ENCODE measurements at places on chromosomes 7 and 10.

GRCh38 chr10:3178042-3178441 lies 5.5 kb upstream of the PITRM1 start:
- DNase-seq: no peak

DNA sequence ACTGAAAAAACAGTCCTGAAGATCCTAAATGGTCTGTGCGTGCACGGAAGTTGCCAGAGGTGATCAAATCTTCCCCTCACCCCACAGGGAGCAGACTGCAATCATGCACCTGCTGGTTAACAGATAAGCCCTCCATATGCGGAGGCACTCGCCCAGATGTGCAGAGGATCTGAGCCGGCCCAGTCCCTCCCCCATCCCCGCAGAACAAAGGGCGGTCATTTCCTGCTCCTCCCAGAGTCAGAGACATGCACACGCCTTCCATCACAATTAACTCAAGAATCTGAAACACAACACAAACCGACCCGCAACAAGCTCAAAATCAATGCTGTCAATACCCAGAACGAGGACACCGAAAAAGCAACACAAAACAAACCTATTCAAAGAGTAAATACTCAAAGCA lies 24.2 kb downstream of the CRTAC1 start:
- no peak for DNase-seq

DNA sequence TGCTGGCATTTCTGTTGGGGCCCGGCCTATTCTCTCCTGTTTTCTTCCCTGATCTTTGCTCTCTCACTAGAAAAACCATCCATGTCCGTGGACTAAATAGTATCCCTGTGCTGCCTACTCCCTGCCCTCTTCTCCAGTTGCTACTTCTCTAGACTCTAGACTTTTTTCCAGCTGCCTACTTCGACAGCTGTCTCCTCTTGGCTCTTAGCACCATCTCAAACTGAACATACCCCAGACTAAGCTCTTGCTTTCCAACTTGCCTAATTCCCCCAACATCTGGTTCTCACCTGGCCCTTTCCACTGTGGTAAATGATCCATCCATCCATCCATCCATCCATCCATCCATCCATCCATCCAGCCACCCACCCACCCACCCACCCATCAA lies 19.5 kb downstream of the ADCYAP1R1 start:
- DNase-seq: no peak

GRCh38 chr10:46290101-46290886 lies 3.5 kb downstream of the ANTXRL start:
- DNase-seq: no peak

- no peak for DNase-seq
Observed at GRCh38 chr7:123621707-123622106, 20.1 kb downstream of the ASB15 start.

- DNase-seq: no peak
Observed at GRCh38 chr10:126599949-126600682, 70.4 kb downstream of the C10orf90 start.

GRCh38 chr10:65793738-65794425 lies 1132.0 kb upstream of the LRRTM3 start:
- no peak for DNase-seq

DNA sequence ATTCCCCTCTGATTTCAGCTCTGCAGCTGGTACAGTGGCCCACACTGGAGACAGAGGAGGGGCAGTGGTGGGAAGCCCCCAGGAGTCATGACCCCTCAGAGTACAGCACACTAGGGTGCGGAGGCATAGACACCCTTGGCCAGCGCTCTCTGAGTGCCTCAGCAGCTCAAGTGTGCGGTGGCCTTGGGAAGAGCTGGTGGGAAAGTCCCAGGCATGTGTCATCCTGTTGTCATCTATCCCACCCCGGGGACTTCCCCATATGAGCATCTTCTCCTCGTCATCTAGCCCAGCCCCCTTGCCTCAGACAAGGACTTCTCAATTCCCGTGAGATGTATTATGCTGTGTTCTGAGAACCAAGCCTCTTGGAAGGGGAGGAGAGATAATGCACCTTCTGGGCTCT lies 15.6 kb upstream of the PPIF start:
- DNase-seq: no peak

DNA sequence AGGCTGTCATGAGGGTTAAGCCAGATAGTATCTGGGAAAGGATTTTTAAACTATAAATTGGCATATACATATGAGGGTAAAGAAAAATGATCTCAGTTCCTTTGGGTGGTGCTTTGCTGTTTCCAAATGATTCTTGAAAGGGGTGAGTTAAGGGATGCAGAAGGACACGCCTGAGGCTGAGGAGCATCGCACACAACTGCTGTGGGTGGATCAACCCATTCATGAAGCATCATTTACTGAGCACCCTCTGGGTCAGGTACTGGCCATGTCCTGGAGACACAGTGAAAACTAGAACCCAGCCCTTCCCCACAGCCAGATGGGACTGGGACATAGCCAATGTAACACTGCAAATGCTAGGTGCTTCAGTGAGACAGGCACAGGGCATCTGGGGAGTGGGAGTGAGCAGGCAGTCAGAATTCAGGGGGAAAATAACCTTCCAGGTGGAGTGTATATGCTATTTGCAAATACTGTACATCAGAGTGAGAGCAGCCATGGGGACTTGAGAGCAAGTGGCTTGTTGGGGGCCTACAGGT lies 112.1 kb downstream of the WDFY4 start:
- no peak for DNase-seq

GRCh38 chr10:35027567-35027966 lies 62.6 kb downstream of the CUL2 start:
- DNase-seq: no peak

GRCh38 chr10:85978566-85979358 lies 387.8 kb downstream of the GRID1 start:
- no peak for DNase-seq

- DNase-seq: no peak
Observed at GRCh38 chr7:16025696-16026095, 339.2 kb upstream of the MEOX2 start.

GRCh38 chr7:159158125-159158887 lies 13.6 kb upstream of the VIPR2 start:
- DNase-seq: no peak

DNA sequence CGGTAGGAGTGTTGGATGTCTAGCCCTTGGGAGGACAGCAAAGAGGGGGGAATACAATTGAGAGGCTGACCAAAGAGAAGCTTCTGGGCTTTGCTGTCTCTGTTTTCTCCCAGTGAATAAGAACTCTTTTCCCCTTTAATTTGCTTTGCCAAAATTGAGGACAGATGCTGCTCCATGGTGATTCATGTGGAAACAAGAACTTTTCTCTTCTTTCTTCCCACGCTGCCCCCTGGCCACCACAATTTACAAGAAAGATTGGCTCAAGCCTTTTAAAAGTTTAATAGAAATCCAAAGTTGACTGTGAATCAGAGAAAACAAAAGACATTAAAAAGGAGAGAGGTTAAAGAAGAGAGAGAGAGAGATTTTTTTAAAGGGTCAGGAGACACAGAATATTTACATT lies 49.0 kb downstream of the PRR15 start:
- no peak for DNase-seq

DNA sequence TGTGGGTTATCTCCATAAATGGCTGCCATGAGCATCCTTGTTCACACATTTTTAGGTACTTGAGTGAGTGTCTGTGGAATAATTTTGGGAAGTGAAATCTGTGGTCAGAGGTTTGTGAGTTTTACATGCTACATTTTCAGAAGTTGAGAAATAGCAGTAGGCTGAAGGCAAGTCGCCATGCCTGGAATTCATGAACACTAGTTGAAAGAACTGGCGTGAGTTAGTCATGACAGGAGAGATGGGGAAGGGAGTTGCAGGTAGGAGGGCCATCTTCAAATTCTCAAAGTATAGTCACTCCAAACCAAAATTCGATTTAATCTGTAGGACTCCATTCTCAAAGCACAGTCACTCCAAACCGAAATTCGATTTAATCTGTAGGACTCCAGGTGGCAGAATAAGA lies 89.6 kb downstream of the EGFR start:
- no peak for DNase-seq

GRCh38 chr7:135169964-135170273 lies 588 bp downstream of the CYREN start:
- no peak for DNase-seq

DNA sequence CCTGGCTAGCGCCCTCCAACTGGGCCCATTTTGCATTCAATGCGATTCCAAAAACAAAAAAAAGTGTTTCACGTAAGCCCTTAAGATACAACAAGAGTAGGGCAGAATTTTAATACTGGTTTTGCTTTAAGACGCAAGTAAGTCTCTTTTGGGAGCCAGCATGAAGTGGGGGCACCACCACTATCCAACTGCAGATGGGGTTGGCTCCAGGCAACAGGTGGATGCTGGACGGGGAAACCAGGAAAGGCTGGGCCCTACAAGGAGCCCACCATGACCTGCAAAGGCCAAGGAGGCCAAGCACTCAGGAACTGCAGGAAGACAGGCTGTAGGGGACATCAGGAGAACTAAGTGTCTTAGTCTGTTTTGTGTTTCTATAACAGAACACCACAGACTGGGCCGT lies 86.5 kb upstream of the INSIG1 start:
- no peak for DNase-seq

Data from NCI-H1417 treated with DMSO at 0.1 percent for 48 hours (cell line).